ENCODE measurements at places on chromosomes 5 and 9.

GRCh38 chr9:112075009-112075378 lies 100.1 kb downstream of the SUSD1 start:
- DNase-seq: no peak

GRCh38 chr5:141657937-141658545 lies 6.8 kb upstream of the FCHSD1 start:
- DNase-seq: no peak

DNA sequence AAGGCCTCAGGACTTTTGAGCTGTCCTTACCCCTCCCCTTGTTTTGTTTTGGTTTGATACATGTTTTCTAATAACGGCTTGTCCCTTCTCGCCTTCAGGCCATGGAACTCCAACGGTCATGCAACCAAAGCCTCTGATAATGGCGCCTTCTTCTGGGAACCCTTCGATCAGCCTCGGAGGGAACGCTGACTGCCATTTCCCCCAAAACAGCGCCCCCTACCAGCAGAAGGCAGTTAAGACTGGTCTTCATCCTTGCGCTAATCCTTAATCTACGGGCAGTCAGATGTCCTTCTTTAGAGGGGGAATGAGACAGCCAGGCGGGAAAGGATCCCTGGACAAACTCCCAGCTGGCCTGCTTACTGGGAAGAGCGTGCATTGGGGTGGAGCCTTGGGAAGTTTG lies 276.6 kb downstream of the ICE1 start:
- no peak for DNase-seq

- DNase-seq: no peak
Observed at GRCh38 chr9:111386386-111386785, 56.4 kb upstream of the OR2K2 start.

GRCh38 chr9:99835142-99835541 lies 13.5 kb downstream of the NR4A3 start:
- DNase-seq: no peak

DNA sequence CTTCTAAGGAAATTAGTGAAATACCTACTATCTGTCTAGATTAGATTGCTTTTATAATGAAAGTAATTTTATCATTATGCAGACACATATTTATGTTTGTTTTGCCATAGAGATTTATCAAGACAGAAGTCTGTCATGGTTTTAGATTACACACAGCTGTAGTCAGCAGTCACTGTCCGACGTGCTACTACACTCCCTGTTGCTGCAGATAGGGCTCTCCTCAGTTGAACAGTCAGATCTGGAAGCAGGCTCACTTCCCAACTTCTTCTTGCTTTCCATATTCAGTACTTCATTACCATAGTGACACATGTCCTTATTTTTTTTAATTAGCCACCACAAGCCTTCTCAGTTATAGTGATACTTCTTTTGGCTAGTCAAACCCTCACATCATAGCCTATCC lies 329.9 kb upstream of the ITGA1 start:
- no peak for DNase-seq

- DNase-seq: no peak
Observed at GRCh38 chr5:172414531-172415361, 39.6 kb downstream of the SH3PXD2B start.

DNA sequence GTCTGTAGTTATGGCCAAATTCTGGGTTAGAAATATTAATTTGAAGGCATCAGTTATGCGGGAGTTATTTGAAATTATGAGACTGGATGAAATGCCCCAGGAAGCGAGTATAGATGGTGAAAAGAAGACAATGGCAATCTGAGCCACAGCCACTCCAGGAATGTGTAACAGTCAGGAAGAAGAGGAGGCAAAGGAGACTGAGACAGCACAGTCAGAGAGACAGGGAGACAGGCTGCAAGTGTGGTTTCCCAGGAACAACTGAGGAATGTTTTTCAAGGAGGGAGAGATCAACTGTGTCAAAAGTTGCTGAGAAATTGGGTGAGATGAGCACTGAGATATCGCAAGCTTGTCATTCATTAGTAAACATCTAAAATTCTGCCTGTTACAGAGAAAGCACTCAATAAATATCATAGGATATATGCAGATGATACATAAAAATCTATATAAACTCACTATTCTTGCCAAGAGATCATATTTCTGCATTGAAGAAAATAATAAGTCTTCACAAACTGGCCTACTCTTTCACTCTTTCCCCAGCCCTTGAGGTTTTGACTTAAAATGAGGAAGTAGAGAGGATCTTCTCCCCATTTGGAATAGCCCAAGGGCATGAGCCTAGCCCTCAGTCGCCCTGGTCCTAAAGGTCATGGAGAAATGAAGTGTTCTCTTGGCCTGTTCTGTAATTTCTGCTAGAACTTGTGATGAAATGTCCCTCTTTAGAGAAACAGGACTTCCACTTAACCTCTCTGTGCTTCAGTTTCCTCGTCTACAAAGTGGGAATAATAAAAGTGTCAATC lies 48.5 kb upstream of the RLN1 start:
- DNase-seq: no peak

- no peak for DNase-seq
Observed at GRCh38 chr5:62354028-62354874, 48.2 kb downstream of the KIF2A start.

- no peak for DNase-seq
Observed at GRCh38 chr9:20242510-20243189, 379.6 kb downstream of the MLLT3 start.

DNA sequence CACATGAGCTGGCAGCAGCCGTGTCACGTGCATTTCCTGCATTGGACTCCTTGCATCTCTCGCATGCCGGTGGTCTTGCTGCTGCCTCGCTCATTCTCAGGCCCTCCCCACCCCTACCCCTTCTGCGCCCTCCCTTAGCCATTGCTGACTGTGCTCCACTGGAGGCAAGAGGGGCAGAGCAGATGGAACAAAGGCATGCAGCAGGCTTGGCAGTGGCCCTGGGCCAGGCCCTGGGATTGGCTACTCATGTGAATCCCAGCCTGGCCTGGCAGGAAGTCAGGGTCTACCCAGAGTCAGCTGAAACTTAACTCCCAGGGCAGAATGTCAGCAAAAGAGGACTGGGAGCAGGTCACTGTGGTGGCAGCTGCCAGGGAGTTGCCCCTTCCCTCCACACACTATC lies 62.3 kb downstream of the TSTD2 start:
- DNase-seq: peak; percentile 42
